ENCODE measurements at places on chromosomes 3 and 15.

DNA sequence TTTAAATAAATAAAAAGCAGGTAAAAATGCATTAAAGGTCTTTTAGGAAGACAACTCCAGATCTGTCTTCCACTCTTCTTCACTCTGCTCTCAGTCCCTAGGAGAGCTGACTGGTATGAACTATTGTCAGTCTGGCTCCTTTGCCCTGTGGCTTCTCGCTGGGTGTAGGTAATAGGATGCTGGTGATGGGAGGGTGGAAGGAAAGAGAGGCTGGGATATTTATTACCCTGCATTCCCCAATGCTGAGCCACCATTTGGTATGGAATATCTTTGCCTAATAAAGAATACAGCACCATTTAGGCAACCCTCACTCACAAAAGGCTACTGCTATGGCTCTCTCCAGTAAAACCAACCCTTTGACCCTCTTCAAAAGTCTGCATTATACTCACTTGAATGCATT is 326.9 kb downstream of the CNTN3 start:
- DNase-seq = no peak

DNA sequence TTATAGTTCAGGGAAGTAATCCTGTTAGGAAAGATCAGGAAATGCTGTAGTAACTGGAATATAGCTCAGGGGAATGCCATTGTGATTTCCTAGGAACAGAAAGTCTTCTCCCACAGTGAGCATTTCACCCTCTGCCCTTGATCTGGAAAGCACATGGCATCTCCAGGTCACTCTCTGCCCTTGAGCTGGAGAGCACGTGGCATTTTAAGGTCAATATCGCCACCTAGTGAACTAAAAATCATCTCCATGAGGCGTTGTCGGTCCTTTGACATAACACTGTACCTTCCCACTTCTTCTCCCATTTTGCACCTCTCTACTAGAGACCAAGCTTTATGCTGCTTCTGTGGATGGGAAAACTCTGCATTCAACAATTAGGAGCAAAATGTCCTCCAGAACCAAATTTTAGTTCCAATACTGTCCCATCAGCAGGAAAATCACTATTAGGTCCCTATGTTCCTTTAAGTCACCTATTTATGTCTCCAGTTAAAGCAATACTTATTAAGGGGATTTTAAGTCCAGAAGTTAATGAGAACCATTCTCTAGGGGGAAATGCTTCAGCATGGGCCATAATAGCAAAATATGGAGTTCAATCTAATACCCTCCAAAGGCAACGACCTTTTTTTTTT is 54.7 kb upstream of the GK5 start:
- peak; percentile 62 for DNase-seq

DNA sequence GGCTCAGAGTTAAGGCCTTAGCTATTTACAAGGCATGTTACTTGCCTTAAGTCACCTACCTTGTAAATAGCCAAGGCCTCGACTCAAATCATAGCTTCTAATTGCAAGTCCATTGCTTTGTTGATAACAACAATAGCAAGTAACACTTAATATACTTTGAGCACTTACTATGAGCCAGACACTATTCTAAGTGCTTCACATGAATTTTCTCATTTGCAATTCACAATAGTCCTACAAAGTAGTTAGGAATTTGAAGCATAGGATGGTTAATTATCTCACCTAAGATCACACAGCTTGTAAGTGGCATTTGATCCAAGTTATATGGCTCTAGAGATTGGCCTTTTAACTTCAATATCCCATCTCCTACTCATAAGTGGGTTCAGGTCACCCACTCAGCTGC is 28.4 kb downstream of the SLC9A9 start:
- no peak for DNase-seq

GRCh38 chr3:69776920-69777581 is 37.8 kb downstream of the MITF start:
- DNase-seq = no peak

DNA sequence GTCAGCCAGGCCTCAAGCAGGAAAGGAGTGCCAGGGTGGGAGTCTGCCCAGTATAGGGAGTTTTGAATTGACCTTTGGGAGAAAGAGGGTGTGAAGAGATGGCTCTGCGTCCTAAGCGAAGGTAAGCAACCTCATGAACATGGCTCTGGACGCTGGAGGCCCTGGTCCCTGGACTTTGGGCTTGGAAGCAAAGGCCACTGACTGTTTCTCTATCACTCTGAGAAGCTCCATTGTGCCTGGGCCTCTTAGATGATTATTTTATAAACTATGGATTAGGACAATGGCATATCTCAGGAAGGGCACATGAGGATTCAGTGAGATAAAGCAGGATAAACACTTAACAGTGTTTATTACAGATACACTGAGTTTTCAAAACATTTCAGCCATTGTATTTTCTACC is 59.0 kb downstream of the SUCLG2 start:
- no peak for DNase-seq

GRCh38 chr3:115384381-115384780 is 237.3 kb upstream of the ZBTB20 start:
- DNase-seq = no peak

- no peak for DNase-seq
Observed at GRCh38 chr3:138455801-138456716, 21.6 kb downstream of the ESYT3 start.

- no peak for DNase-seq
Observed at GRCh38 chr3:12501360-12502020, 17.2 kb downstream of the TSEN2 start.

DNA sequence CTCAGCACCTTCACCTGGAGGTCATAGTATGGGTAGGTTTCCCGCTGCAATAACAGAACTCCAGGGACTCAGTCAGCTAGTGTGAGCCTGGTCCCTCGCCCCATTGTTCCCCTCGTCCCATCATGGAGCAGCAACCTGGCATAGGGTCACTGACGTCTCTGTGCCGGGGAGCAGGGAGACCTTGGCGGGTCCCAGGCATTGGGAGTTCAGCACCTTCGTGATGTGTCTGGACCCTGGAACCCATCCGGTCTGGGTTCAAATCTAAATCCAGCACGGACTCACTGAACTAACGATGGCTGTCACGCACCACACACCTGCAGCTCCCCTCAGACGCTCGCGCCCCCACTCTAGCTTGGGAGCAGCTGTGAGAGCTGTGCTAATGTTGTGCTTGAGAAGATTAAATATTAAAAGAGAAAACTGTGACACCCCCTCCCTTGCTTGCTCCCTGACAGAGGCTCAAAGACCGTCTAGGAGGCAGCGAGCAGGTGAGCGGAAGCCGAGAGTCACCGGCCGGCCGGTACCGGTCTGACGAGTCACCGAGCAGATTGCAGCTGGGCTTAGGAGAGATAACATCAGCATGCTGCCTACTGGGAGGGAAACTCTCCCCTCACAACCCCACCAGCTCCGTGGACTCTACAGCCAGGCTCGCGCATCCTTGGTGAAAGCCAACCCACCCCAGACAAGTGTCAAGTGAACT is 742 bp downstream of the PLA2G4F start:
- DNase-seq = no peak

GRCh38 chr15:38538328-38539007 is 26.1 kb downstream of the RASGRP1 start:
- no peak for DNase-seq

DNA sequence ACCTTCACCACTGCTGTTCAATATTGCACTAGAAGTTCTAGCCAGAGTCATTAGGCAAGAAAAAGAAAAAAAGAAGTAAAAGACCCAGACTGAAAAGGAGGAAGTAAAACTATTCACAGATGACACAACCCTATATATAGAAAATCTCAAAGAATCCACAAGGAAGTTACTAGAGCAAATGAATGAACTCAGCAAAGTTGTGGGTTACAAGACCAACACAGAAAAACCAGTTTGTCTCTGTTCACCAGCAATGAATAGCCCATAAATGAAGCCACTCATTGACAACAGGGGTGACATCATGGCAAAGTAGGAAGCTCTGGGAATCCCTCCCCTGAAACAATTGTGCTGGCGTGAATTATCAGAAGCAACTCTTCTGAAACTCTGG is 4.6 kb downstream of the CFAP100 start:
- DNase-seq = no peak

DNA sequence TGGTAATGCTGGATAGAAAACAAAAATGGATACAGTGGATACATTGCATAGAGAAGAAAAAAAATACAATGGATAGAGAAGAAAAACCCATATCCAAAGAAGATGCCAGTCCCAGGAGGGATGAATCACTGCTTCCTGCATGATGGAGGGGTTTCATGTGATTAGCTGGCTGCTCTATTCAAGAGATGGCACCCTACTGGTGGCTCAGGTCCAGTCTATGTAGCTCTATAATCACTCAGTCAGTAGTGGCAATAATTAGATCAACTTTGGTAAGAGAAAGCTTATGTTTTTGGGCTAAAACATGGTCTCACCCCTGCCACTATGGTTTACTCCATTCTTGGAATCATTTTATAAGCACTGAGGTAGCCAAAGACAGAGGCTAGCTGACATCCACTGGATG is 33.7 kb upstream of the NOX5 start:
- no peak for DNase-seq

DNA sequence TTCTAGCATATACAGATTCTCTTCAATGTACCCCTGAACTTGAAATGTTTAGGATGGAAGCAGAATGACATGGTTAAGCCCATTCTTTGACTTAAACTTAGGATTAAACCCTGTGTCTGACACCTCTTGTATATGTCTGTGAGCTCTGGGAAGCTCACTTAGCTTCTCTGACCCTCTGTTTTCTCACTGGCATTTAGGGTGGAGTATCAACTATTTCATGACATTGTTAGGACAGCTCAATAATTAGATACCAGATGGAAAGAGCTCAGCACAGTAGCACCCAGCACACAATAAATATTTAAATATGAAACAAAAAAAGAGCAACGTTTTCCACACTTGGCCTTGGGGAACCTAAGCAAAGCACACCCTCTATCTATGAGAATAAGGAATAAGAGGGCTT is 18.2 kb upstream of the RPS17 start:
- no peak for DNase-seq

DNA sequence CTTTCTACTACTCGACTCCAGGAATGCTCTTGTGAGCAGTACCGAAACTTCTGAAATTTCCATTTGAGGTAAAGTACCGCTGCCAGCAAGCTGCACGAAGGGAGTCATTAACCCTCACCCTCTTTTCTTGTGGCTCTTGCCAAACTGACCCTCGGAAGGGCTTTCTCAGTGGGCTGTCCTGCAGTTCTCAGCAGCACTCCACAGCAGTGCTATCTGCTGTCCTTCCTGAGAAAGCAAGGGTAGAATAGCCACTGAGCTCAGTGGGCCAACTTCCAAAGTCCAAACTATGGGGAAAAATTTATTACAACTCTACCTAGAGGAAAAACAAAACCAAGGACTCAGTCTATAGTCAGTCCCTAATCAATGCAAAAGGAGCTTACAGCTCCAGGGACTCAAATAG is 38.5 kb upstream of the COL8A1 start:
- DNase-seq = no peak

- no peak for DNase-seq
Observed at GRCh38 chr3:2910997-2911396, 199.2 kb downstream of the IL5RA start.

DNA sequence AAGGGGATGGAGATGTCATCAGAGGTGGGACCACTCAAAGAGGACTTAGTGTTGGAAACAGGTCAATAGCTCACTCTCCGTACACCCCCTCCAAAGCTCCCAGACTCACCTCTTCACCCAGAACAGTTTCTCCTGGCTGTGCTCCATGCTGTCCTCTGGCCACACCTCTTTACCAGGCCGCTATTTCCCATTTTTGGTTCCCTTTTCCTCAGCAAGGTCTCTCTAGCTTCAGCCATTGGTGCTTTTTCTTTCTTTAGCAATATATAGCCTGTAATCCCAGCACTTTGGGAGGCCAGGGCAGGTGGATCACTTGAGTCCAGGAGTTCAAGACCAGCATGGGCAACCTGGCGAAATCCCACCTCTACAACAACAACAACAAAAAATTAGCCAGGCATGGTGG is 123.6 kb upstream of the SMAD3 start:
- DNase-seq = no peak

- DNase-seq = no peak
Observed at GRCh38 chr15:25863111-25863967, at the start of gene ATP10A. Gene ATP10A, minus strand, starts transcription at chr15:25863327. Its CDS starts 231 bp downstream, at chr15:25863096.

GRCh38 chr3:23741036-23741706 is 64.6 kb upstream of the UBE2E1 start:
- no peak for DNase-seq

Measured in NCI-H2081 (cell line).